ENCODE measurements at places on chromosomes 16 and 17.

DNA sequence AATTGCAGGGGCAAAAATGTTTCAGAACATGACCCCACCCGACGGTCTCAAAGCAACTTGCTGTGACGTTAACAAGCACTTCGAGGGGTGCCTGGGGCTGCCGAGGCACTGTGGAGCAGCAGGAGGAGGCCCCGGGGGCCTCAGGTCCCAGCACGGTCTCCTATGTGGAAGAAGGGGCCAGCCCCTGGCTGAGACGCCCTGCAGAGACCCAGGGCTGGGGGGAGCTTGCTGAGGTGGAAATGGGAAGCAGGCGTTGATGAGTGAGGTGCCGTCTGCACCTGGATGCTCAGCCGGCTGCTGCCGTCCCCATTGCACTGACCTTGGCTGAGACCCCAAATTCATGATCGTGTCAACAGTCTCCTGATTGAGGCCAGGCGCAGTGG is 46.5 kb downstream of the NT5M start:
- DNase-seq, result no peak

DNA sequence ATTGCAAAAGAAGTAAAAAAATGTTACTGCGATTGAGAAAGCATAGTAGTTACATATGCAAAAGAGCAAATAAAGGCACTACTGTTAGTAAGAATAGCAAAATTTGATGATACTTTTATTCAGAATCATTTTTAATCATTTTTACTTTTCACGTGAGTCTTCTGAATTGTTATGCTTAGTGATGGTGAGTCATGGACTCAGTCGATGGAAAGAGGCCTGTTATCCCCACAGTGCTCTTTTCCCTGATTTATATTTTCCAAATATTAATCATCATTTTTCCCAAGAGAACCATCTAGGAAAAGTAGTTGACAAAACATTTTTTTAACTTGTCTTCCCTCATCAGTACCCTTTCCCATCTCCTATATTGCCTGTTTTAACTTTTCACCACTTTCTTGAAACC is 181.1 kb downstream of the CHD9 start:
- no peak for DNase-seq

DNA sequence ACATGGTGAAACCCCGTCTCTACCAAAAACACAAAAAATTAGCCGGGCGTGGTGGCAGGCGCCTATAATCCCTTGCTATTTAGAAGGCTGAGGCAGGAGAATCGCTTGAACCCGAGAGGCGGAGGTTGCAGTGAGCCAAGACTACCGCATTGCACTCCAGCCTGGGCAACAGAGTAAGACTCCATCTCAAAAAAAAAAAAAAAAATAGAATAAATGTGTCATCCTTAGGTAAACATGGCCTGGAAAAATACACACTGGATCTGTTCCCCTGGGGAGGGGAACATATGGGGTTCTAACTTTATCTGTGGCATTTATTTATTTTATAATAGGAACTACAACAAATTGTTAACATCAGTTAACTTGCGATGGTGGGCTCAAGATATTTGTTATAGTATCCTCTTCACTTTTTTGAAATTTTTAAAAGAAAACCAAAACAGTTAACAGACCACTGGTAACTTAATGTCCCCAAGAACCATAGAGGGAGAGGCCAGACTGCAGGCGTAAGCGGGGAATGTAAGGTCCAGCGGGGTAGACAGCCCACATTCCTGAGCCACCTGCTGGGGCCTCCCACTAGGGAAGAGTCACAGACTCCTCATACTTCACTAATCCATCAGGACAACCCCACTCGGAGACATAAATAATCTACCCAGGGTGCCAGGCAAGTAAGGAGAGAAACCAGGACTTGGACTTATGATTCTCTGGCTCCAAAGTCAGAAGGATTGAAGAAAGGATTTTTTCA is 12.5 kb upstream of the TXNDC11 start:
- DNase-seq, result no peak

- no peak for DNase-seq
These were observed 93.6 kb upstream of the TBX2 start for GRCh38 chr17:61306003-61306402.

GRCh38 chr16:24991349-24991748 is 23.8 kb downstream of the ARHGAP17 start:
- no peak for DNase-seq

DNA sequence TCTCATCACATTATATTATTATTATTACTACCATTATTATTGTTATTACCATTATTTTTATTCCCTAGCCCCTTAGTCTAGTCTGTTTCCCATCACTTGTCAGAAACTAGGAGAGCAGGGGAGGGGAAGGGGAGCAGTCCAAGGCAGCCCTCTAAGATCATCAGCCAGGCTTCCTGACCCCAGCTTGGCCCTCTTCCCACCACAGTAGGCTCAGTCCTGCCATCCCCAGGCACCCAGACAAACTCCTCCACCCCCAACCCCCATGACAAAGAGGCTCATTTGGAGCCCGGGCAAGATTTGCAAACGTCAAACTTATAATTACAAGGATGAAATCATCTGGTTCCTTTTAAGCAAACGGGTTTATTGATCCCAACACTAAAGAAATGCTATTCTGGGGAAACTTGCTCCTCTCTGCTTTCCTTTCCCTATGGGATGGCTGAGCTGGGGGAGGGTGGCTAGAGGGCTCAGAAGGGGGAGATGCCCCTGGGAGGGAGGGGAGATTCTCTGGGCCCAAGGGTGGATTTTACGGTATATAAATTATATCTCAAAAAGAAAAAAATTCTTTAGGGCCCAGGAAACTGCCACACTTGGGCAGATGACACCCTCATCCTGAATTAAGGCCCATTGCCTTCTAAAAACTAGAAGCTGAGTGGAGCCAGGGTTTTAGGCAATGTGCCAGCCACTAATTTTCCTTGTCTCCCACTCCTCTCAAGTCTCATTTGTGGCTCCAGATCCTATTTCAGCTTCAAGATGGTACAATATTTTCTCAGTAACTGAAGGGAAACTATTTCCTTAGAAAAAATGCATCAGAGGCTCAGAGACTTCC is 4.4 kb upstream of the CBFB start:
- DNase-seq, result no peak

- DNase-seq, result no peak
These were observed 1.7 kb upstream of the LMF1 start for GRCh38 chr16:972316-973002.

- no peak for DNase-seq
These were observed 27.8 kb downstream of the ARHGAP27 start for GRCh38 chr17:45404870-45405249.

- DNase-seq, result no peak
These were observed 17.7 kb downstream of the TOX3 start for GRCh38 chr16:52529226-52529625.

DNA sequence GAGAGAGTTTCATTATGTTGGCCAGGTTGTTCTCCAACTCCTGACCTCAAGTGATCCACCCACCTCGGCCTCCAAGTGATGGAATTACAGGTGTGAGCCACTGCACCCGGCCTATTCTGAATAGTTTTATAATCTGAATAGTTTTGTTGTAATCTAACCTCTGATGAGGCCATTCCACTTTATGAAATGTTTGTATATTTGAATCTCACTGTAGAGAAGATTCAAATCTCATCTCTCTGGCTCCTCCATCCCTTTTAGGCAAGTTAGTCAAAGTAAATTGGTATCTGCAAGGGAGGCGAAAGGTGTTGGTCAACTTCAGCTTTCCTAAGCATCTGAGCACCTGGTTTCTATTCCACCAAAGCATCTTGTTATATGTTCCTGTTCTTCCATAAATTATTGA is 131.2 kb downstream of the BRIP1 start:
- DNase-seq, result no peak

GRCh38 chr17:82961366-82962162 is 117.8 kb upstream of the METRNL start:
- DNase-seq, result no peak

DNA sequence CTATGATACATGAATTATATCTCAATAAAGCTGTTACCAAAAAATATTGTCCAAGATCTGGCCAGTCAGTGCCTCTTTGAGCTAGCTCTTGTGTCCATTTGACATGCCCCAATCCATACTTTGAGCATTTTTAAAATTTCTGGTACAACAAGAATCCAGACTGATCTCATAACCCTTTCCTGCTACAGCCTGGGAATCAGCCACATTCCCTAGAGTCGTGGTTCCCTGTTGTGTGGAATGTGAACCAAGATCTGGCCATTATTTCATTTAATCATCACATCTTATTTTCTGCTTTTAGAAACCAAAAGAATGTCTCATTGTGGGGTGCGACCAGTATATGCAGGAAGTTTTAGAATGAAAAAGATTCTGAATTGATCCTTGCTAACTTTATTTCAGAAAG is 34.3 kb upstream of the RPRML start:
- no peak for DNase-seq

DNA sequence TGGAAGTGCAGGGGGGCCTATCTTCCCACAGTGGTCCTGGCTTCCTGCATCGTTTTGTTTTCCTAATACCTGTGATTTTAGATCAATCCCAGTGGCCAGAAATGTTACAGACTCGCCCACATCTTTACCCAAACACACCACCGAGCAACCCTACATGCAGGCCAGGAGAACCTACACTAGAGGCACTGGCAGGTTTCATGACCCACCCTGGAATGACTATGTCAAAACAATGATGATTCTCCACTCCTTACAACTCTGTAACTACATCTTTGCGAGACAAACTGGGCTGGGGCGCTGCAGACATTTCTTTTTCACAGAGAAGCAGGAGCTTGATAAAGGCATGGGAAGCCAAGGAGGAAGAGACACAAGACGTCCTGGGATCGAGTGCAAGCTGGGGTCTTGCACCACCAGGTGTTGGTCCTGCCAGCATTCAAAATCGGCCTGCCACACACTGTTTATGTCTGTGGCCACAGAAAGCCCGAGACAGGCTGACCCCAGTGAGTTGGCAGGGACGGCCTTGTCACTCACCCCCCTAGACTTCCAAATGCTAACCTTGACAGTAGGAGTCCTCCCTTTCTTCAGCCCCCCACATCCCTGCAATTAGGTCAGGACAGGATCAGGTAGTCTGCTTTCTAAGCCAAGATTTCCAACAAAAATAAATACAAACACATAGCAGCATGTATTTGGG is 32.5 kb downstream of the UBE2O start:
- DNase-seq, result no peak

DNA sequence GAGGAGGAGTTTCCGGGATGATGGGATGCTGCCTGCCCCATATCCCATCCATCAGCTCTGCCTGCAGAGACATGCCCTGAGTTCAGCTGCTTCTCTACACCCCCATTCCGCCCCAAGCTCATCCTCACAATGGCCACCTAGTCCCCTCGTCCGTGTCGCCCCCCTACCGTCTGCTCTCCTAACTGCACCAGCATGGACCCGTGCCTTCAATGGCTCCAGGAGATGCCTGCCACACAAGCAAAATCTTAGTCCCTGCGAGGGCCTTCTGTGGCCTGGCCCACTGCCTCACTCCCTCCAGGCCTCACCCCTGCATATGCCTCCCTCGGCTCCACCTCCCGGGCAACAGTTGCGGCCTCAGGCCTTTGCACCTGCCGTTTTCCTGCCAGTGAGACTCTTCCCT is 1.8 kb upstream of the TELO2 start:
- DNase-seq, result no peak

DNA sequence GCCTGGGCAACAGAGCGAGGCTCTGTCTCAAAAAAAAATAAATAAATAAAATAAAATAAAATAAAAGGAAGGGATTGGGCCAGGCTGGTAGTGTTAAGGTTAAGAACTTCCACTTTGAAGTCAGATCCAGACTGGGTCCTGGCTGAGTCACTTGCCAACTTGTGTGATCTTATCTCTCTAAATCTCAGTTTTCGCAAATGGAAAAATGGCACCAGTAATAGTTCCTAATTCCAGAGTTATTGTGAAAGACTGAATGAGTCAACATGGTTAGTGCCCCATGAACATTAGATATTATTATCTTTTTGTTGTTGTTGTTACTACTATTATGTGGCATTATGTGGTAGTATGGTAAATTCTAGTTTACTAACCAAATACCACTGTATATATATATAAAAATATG is 188.0 kb upstream of the AXIN2 start:
- DNase-seq, result no peak

- no peak for DNase-seq
These were observed 73.3 kb downstream of the MSI2 start for GRCh38 chr17:57329380-57330214.

DNA sequence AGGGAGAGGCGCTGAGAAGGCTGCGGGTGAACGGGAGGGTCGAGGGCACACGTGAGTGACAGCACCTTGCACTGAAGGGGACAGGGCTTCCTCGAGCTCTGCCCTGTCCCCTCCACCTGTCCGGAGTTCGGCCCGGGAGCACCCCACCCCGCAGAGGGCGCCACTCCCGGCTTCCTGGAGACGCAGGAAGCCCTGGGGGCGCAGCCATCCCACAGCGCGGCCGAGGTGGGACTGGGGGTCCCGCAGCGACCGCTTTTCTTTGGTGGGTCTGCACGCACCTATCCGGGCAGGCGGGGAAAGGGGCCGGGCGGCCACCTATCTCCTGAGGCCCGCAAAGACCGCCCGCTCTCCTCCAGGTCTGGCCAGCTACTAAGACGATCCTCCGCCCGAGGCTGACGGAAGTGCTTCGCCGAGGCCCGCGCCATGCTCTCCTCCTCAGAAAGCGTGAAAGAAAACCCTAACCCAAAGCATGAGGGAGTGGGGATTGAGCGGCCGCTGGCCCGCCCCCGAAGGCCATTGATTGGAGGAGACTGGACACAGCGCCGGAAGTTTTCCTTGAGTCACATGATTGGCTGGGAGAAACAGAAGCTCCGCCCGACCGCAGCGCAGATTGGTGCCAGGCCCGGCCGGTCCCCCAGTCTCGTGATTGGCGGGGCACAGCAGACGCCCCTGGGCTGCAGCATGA is 34.4 kb downstream of the DDX19A start:
- peak; percentile 94 for DNase-seq

- peak; percentile 10 for DNase-seq
These were observed 22.0 kb upstream of the PHLPP2 start for GRCh38 chr16:71746442-71747046.

DNA sequence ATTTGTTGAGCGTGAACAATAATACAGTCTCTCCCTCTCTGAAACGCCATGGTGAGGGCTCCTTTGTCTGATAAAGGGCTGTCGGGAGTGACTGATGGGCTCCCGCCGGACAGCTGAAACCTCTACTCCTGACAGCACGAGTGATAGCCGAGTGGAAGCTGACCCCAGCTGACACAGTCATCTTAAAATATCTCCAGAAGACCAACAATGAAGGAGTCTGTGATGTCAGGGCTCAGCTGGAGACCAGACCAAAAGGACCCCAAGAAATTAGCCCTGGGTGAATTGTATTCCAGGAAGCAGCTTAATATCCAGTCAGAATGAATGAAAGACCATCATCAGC is 22.4 kb downstream of the CCDC182 start:
- DNase-seq, result no peak

Measured in activated gamma-delta T cell treated with Interleukin-2 at 50 U/mL for 16 hours (primary cell).